ENCODE measurements at places on chromosomes 3 and 15. TPM values are rescaled to one million over a fixed set of nuclear protein-coding genes. Genes with fewer than 3 reads are reported as not detected.
A peak's percentile ranks its signal among the peaks of the same experiment; 100 is the strongest.

GRCh38 chr3:195039180-195039843 is 231.6 kb downstream of the XXYLT1 start:
- no peak for DNase-seq

Gene FAM81A
- total RNA-seq = not detected

GRCh38 chr3:124919756-124920155 is 14.8 kb downstream of the MUC13 start:
- DNase-seq = no peak

DNA sequence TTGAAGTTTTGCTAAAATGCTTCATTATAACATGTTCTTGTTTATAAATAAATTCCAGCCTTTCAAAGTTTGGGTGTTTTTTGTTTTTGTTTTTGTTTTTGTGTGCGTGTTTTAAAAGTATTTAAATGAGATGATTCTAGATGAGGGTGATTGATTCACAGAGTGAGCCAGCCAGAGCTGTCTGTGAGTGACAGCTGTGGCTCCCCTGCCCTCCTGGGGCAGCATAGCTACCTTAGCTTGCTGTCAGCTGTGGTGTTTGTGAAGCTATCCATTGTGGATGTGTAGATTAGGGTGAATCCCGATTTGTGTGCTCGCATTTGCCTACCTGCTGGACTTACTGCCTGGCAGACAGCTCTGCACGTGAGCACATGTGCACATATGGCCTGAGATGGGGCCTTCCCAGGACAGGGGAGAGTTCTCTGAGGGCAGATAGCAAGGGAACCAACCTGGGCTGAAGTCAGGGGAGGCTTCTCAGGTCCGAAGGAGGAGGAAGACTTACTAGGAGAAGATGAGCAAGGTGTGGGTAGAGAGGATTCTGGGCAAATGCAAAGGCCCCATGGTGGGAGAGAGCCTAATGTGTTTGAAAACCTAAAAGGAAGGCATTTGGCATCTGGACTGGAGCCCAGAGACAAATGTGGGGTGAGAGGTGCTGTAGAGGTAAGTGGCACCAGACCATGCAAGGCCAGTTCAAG is 124.2 kb downstream of the EEFSEC start:
- DNase-seq = peak; percentile 65

DNA sequence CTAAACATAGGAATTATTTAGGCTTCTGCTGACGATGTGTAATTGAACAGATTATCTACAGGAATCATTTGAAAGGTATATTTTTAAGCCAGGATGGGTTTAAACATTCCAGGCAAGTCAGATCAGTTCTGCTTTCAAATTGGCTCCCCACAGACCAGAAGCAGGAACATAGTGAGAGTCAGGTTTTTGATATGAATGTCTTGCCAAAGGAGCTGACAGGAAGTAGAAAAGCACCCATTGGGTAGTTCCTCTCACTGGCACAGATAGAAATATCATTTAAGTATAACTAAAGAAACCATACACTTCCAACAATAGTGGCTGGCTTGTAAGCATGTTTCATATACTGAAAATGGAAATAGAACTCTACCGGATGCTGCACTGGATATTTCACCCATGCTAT is 95.2 kb downstream of the CLDN1 start:
- no peak for DNase-seq

Gene ACAP2
- total RNA-seq = 51.0 TPM

- DNase-seq = no peak
Observed at GRCh38 chr3:110512961-110513360, 558.7 kb upstream of the NECTIN3 start.

Gene FBXL22
- 0.48 TPM for total RNA-seq

- no peak for DNase-seq
Observed at GRCh38 chr3:169295912-169296570, 367.5 kb downstream of the MECOM start.
